ENCODE measurements at places on chromosomes 2 and 18. TPM values are rescaled to one million over a fixed set of nuclear protein-coding genes. Genes with fewer than 3 reads are reported as not detected.

DNA sequence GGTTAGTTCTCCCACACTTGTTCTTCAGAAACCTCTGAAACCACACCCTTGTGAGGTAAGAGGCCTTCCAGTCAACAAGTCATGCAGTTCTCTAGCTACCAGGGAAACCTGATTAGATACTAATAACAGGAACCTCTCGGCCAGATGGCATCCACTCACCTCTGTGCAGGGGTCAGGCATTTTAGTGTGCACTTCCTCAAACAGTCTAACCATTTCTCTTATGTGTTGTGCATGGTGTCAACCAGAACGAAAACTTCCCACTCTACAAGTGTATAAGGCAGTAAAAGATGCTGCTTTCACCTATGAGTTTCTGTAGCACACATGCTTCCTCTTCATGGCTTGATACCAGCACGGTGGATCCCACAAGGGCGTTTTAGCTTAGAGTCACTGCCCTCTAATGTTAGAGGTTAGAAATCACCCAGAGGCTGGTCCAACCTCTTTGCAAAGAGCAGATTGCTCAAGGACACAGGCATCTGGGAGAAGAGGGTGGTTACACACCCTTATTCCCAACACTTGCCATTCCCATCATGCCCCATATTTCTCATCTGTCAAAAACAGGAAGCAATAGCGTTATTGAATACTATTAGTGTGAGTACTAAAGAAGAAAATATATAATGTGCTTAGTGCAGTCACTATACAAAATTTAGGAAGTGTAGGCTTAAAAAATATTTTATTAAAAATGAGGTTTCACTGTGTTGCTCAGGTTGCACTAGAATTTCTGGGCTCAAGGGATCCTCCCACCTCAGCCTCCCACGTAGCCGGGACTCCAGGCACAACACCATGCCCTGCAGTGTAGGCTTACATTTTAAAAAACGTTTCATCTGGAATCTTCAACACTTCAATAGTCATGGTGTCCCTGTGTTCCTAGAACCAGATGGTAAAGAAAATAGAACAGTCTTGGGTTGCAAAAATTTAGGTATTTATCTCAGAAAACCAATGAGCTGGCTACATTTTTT, 34.5 kb upstream of the RAB31 start:
- no peak for DNase-seq

DNA sequence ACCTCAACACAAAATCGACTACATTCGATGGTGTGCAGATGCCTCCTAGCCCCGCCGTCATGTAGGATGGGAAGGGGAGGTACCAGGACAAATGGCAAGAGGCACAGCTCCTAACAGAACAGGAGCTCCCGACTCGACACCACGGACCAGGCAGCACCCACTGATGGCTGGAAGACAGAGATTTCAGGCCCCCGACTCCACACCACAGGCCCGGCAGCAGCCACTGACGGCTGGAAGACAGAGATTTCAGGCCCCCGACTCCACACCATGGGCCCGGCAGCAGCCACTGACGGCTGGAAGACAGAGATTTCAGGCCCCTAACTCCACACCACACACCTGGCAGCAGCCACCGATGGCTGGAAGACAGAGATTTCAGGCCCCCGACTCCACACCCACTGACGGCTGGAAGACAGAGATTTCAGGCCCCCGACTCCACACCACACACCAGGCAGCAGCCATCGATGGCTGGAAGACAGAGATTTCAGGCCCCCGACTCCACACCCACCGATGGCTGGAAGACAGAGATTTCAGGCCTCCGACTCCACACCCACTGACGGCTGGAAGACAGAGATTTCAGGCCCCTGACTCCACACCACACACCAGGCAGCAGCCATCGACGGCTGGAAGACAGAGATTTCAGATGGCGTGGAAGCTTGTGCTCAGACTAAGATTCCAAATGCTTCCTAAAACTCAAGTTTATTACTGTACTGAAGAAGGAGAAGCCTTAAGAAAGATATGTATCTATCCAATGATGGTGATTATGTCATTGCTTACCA, 135.5 kb downstream of the EIPR1 start:
- DNase-seq = no peak

DNA sequence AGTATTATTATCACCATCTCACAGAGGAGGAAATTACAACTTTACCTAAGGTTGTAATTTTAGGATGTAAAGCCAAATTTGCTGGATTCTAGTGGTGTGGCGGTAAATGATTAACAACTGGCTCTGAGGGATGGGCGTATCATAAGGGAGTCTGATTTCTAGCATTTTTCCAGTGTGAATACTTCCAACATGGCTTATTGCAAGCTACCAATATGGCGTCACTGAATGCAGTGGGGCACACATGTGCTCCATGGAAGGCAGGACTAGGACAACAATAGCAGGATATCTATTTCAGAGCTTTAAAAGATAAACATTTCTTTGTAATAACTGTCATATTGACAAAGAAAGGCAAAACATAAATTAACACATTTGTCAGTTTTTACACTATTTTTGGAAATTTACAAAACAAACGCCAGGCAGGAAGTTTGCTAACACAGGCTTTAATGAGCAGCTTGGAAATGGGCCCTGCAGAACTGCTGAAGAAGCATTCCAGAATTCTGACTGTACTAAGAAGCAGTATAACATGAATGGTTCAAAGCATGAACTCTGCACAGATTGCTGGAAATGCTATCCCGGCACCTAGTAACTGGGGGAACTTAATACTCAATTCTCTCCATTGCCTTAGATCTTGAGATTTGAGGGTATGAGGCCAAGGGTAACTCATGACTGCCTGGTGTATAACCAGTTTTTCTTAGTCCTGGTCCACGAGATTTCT, 439.3 kb upstream of the MAP2 start:
- no peak for DNase-seq

DNA sequence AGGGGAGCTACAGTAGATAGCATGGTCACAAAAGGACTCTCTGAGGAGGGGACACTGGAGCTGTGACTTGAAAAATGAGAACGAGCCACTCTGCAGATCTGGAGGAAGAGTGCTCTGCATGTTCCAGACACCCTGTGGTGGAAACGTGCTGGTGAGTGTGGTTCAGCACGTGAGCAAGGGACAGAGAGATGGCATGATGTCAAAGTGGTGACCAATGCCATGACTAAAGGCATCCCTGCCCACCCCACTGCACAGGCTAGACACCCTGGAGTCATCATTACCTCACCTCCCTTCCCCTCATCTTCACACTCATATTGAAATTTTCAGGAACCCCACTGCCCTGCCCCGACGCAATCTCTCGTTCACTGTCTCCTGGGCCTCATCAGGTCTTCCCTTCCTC, 56.5 kb downstream of the SLC4A5 start:
- DNase-seq = no peak

DNA sequence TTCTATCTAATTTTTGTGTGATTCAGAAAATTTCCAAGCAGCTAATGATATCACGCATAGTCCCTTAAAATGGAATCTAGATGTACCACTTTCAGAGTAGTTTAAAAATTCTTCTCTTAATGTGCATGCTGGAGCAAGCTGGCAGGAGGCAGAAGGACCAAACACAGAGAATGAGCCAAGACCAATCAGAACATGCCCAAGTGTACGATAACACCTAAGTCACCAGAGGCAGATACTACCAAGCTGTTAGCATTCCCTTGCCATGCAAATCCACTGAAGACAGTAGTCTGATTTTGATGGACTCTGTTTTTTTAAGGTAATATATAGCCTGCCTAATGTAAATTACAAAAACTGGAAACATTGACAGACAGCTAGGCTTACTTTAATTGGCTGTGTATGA, 109.3 kb downstream of the DNAH7 start:
- no peak for DNase-seq

GRCh38 chr2:151918308-151918707, 90.1 kb upstream of the ARL5A start:
- DNase-seq = no peak

GRCh38 chr2:25903216-25903776, 25.0 kb upstream of the ASXL2 start:
- DNase-seq = no peak

DNA sequence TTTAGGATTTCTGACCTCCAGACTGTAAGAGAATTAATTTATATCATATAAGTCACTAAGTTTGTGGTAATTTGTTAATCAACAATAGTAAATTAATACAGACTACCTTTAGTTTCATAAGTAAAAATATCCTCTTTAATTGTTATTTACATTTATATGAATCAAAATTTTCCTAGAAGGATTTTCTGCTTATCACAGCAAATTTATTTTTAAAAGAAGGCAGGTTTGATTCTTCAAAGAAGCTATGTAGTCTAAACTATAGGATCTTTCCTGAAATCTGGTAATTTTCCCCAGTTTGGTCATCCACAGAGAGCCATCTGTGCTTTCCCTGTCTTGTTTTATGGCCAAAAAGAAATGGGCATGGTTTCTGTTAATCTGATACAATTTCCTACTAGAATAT, 13.1 kb upstream of the VRK2 start:
- no peak for DNase-seq

DNA sequence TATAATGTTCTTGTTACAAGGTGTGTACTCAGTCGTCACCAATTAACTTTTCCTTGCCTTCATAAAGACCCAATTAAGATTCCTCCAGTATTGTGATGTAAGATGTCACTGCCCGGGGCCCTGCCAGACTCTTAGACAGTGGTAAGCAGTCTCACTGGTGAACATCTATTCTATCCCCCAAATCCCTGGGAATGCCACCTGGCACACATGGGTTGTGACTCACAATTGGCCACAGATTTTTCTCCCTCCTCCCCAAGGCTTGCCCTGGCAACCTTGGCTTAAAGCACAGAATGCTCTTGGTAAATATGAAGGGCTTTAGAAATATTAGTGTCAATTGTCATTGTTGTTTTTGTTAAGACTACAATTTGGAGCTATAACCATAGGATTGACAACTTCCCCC, 287.9 kb downstream of the ETAA1 start:
- no peak for DNase-seq

- no peak for DNase-seq
Observed at GRCh38 chr2:85865539-85866164, 23.1 kb downstream of the ST3GAL5 start.

DNA sequence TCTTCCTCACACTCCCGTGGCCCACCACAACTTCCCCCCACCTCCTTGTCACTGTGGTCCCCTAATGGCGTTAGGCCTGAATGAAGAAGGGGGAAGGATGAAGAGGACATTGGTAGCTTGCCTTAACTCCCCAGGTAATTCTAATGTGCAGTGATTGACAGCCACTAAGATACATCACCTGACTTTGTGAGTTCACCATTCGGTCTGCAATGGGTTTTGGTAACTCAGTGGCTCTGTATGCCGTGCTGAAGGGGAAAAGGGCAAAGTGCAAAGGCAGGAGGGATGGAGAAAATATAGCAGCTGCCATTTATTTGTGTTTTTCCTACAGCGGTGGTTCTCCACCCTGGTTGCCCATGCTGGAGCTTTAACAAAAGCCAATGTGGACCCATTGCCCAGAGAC, 42.2 kb downstream of the ABCG8 start:
- no peak for DNase-seq

- no peak for DNase-seq
Observed at GRCh38 chr2:19686439-19686838, 215.3 kb downstream of the TTC32 start.

DNA sequence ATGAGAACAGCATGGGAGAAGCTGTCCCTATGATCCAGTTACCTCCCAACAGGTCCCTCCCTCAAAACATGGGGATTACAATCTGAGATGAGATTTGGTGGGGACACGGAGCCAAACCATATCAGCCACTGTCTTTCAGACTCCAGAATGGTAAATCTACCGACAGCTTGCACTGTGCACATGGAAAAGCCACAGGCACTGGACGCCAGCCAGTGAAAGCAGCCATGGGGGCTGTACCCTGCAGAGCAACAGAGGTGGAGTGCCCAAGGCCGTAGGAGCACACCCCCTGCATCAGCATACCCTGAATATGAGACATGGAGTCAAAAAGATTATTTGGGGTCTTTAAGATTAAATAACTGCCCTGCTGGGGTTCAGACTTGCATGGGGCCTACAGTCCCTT, 218.4 kb downstream of the PDE1A start:
- no peak for DNase-seq

- no peak for DNase-seq
Observed at GRCh38 chr2:37366773-37367172, 22.3 kb downstream of the QPCT start.

DNA sequence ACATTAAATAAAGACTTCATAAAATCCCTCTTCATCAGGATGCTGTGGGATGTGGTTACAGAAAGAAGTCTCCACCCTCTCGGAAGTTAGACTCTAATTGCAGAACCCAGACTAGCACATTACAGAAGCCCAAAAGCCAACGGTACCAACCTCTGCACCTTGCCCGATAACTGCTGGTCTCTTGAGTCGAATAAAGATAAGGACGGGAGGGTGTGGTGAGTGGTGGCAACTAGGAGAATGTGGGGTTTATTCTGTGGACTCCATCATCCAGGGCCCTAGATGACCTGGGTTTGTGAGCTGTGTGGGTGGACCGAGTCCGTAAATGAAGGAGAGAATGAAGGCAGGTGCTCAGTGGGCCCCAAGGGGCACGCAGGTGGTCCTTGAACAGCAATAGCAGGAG, 462.8 kb upstream of the ID2 start:
- no peak for DNase-seq

DNA sequence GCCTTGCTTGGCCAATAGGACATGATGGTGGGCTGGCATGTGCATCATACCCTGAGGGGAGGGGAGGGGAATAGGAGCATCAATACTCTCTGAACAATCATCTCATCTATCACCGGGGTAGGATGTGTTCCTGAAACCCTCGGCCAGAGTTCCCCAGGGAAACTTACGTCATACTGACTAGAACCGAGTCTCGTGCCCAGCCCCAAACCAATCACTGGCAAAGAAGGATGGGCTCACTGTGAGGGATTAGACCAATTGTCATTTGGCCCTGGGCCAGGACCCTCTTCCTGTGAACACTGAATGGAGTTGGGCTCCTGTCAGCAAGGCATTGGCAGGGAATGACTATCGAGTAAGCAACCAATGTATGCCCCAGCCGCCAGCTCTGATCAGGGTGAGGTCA, 261.5 kb downstream of the MYCN start:
- no peak for DNase-seq

DNA sequence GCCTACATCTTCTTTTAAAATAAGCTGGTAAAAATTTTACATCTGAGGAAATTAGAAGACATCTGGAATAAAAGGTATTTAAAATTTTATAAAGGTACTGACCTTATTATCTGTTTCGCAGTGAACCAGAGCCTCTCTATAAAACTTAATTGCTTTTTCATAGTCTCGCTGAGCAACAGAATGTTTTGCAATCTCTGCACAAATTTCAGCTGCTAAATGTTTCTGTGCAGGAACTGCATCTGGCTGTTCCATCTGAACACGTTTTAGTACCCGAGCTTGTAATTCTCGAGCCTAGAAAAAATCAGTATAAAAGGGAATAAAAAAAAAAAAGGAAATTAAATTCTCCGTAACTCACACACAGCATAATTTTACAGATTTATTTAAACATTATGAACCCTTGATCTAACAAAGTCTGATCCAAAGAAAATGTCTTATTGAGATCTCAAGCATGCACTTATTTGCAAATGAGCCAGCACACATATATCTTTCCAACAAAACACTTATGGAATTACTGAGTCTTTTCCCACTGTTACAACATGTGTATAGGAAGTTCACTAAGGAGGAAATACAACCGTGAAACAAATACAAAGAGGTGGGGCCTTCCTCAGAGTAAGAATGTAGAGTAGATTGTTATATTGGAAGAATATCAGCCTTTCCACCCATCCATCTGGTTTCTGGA, 51.8 kb downstream of the TTC21B start:
- no peak for DNase-seq

The INPP1 gene
- total RNA-seq = 3.0 TPM

The EML6 gene
- total RNA-seq = 1.6 TPM

The CERKL gene
- not detected for total RNA-seq

The CREB1 gene
- 97.4 TPM for total RNA-seq

The FBXO15 gene
- total RNA-seq = 0.84 TPM

Measured in H1 (cell line).